Activated CD4-positive, alpha-beta T cell treated with anti-CD3 and anti-CD28 coated beads for 24 hours (primary cell): ENCODE measurements at places on chromosomes 6 and 20.

- DNase-seq = no peak
Observed at GRCh38 chr6:33967966-33968724, 164.3 kb upstream of the MLN start.

- no peak for DNase-seq
Observed at GRCh38 chr6:166955121-166955864, 1.1 kb downstream of the RNASET2 start.

DNA sequence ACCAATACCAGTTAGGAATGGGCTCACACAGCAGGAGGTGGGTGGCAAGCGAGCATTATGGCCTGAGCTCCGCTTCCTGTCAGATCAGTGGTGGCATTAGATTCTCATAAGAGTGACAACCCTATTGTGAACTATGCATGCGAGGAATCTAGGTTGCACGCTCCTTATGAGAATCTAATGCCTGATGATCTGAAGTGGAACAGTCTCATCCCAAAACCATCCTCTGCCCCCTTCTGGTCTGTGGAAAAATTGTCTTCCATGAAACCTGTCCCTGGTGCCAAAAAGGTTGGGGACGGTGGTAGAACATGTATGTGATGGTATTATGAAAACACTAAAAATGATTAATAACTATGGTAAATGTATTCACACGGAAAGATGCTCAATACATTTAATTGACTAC lies 99.7 kb upstream of the HIVEP1 start:
- no peak for DNase-seq

- no peak for DNase-seq
Observed at GRCh38 chr6:31351401-31352309, 5.3 kb downstream of the HLA-B start.

- DNase-seq = no peak
Observed at GRCh38 chr20:51284176-51284575, 258.3 kb downstream of the NFATC2 start.

DNA sequence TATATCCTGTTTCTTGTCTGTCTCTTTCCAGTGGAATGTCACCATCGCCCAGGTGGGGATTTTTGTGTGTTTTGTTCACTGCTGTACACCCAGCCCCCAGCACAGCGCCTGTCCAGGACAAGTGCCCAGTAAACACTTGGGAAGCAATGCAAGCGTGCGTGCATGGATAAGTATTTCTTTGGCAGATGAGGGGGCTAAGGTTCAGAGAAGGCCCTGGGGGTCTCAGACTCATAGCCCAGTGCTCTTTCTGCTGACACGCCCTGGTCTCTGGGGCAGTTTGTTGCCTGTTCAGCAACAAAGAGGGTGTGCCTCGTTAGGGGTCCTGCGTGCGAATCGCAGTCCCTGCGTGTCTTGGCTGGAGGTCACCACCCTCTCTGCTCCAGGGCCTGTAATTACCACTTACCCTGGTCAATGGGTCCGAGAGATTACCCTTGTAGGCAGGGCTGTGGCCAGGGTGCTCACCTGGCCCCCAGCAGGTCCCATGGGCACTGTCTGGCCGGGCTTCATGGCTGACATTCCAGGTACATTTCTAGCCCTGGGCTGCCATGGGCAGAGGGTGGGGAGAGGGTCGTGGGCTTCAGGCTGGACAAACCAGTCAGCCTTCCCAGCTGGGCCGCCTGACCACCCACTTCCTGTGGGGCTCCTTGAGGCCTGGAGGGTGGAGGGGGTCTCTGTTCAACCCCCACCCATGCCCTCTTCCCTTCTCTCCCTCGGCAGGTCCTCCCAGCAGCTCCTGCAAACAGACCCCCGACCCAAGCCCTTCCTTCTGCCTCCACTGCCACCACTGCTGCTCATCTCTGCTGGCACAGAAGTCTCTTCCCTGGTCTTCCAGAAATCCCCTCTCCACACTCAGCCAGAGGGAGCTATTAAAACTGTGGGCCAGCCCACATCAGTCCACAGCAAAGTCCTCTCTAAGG lies 87.1 kb downstream of the CEBPB start:
- DNase-seq = no peak

DNA sequence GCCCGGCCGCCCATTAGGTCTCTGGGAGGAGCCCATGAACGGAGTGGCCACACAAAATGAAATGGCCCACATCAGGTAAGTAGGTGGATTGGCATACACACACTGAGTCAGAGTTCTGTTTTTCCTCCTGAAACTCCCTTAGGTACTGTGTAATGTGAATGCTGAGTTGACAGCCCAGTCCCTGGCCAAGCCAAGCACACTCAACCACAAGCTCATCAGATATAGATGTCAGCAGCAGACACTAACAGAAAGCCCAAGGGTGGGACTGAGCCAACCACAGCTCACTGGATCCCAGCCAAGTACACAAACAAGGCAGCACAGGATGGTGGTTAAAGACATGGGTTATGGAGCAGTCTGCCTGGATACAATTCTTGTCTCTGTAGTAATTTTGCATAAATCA lies 403.4 kb downstream of the GJA1 start:
- DNase-seq = no peak

DNA sequence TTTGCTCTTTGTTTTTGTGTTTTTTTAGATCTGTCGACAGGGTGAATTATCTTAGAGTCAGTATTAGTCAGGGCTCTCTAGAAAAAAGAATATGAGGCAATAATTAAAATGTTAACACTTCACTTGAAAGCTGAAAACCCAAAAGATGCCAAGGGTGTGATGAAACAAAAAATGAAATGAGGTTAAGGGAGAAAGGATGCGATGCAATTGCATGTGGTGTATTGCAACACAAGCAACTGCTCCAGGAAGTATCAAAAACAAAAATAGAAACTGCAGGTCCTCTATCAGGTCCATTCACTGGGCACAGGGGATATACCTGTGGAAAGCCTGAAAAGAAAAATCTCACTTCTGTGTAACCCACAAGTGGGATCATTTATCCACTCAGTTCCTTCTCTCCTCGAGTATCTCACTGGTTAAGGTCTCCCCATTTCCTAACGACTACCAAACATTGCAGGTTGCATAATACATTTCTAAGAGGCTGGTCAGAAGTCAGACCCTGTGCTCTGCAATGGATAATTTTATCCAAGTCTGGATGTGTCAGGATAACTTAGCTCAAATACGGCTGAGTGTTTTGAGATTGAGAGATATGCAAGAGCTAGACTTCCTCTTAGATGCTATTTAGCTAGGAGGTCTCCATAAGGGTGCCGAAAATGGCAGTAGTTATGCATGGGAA lies 257.7 kb upstream of the GJE1 start:
- no peak for DNase-seq

DNA sequence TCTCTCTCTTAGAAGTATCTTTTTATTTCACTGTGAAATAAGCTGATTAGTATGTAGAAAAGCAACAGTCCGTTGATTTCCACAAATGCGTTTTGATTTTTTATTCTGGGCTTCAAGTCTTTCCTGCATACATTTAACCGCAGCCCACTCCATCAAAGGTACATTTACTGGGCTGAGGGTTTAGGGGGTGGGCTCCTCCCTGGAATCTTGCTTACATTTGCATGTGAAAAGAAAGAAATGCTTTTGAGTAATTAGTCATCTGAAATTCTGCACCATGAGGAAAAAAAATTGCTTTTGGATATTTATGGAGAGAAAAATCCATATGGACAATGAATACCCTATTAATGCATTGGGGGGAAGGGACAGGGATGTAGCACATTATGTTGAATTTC lies 178.3 kb upstream of the MCHR2 start:
- no peak for DNase-seq

DNA sequence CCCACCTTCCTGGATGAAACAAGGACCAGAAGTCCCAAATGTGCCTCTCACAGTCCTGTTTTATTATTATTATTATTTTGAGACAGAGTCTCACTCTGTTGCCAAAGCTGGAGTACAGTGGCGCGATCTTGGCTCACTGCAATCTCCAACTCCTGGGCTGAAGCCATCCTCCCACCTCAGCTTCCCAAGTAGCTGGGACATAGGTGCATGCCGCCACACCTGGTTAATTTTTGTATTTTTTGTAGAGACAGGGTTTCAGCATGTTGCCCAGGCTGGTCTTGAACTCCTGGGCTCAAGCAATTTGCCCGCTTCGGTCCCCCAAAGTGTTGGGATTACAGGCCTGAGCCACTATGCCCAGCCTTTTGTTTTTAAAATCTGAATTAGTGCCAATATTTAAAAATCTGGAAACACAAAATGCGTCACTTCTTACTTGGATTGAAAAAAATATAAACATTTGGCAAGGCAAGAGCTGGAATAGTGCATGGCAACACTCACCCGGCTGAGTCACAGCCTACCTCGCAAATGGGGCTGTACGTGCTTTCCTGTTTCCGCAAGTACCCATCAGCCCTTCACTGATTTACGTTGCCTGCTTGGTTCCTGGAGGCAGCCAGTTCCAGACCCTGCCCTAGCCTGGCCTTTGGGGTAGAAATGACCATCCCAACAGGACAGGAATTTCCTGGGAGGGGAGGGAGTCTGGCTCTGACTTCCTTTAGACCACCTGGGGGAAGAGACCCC lies 6.3 kb downstream of the SDCBP2 start:
- no peak for DNase-seq

GRCh38 chr6:36679043-36679833 lies 724 bp downstream of the CDKN1A start:
- DNase-seq = no peak

DNA sequence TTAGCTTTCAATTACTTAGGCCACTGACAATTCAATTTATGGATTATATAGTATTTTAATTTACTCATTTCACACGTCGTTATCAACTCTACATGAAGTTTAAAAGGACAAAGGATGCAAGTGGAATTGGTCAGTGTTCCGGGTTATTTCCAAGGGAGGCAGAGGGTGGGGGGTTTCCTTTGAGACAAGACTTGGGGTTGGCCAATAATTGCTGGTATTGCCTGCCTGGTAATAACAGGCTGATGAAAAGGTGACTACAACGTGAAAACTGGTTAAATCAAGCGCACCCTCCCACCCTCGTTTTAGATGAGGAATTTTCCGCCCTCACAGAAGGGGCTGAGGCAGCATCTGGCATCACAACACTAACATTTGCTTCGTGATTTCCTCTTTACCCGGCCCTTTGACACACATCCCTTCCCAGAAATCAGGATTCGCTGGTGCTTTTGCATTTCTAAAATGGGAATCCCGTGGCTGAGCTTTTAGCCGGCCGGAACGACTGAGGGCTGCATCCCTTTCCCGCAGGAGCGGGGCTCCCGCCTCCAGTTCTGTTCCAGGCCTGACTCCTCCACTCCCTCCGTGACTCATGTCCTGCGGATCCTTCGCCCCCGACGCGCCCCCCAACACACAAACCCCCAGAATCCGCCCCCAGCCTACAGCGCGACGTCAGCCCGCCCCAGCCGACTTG lies 999 bp upstream of the PIM1 start:
- DNase-seq = no peak

- DNase-seq = no peak
Observed at GRCh38 chr6:113971741-113972140, 793 bp upstream of the HDAC2 start.

DNA sequence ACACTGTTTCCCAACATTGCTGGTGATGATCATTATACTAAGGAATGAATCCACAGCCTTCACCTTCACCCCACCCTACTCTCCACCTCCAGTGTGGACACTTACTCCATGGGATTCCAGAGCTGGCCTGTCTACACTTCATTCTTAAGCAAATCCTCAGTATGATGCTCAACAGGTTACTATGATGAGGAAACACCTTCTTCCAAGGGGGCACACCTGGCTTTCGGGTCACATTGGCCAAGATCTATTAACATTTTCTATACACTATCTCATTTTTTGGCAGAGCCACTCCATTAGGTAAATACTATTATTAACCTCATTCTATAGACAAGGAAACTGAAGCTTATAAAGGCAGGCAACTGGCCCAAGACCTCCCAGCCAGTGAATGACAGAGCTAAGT lies 8.0 kb upstream of the EPPIN start:
- DNase-seq = no peak

GRCh38 chr20:50356525-50356885 lies 153.7 kb upstream of the PTPN1 start:
- no peak for DNase-seq

DNA sequence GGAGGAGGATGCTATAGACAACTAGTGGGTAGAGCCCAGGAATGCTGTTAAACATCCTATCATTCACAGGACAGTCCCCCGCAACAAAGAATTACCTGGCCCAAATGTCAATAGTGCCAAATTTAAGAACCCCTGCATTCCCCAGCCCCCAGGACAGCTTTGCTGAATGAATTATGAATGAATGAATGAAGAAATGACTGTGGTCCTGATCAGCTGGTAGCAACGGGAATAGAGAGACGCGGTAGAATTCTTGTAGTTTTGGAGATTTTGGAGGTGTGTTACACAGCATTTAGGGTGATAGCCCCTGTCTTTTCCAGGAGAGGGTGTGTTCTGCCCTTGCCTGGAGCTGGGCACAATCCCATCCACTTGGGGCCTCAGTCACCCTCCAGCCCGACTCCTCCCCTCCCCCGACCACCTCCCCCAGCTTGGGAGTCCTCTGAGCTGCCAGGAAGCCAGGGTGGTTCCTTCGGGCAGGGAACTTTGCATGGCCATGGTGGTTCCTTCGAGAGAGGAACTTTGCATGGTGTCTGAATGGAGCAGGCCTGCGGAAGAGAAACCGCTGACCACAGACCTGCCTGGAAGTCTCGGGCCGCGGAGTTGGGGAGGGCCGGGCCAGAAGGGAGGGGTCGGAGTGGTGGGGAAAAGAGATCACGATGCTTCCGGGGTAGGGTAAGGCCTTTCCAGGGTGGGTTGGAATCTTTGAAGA lies 1.0 kb upstream of the HCK start:
- DNase-seq = no peak

- DNase-seq = no peak
Observed at GRCh38 chr20:35421322-35421721, 9.5 kb upstream of the UQCC1 start.

- DNase-seq = no peak
Observed at GRCh38 chr6:107728564-107728897, 95.6 kb downstream of the SCML4 start.

DNA sequence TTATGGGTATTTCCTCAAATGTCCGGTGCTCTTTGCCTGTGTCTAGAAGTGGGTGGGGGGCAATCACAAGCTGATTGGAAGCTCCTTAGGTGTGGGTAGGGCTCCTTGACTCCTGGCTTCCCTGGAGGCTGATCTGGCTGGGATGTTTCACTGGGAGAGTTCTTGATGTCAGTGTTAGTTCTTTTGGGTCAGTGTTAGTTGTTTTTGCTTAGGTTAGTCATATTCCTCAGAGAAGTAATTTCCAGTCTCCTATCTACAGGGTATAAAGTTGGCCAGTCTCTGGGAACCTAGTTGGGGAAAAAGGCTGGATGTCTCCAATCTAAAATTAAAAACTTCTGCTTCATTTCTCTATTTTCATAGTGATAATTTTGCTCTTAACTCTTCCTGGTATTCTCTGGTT lies 23.6 kb downstream of the CDC5L start:
- no peak for DNase-seq

DNA sequence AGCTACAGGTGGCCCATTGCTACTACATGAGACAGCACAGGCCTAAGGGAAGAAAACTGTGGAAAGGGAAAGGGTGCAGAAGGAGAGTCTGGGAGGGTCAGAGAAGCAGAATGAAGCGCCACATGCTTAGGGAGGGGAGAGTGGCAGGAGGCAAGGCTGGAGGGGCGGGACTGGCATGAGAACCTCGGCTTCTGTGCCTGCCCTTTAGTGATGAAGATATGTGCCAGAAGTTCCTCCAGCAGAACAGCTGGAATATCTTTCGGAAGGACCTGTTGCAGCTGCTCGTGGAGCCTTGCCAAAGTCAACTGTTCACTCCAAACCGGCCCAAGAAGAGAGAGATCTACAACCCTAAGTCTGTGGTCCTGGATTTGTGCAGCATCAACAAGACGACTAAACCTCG lies 61.8 kb downstream of the CNBD2 start:
- DNase-seq = no peak
